Stimulated activated CD8-positive, alpha-beta memory T cell treated with anti-CD3 and anti-CD28 coated beads, Interleukin-12 subunit alpha, Interleukin-12 subunit beta, amount 100 ng/mL, for 1 hour (primary cell): ENCODE measurements at places on chromosomes 6 and 20.

GRCh38 chr6:55678330-55679224, 99.6 kb upstream of the HMGCLL1 start:
- no peak for DNase-seq

DNA sequence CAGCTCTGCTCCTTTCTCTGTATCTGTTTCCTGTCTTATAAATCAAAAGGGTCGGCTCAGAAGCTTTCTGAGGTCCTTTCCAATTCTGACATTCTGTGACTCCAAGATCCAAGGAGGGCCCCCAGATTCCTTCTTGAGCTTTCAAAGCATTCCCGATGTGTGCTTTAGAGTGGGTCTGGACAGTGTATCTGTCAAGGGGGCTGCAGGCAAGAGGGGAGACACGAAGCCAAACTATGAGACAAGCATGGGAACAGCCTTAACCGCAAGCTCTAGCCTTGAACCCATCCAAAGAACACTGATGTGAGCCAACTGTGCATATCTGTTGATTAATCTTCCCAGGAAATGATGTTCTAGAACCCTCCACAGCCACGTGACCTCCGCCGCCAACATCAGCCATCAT, 73.8 kb downstream of the TSHZ2 start:
- no peak for DNase-seq

- no peak for DNase-seq
Observed at GRCh38 chr6:18215436-18215835, 48.9 kb downstream of the DEK start.

DNA sequence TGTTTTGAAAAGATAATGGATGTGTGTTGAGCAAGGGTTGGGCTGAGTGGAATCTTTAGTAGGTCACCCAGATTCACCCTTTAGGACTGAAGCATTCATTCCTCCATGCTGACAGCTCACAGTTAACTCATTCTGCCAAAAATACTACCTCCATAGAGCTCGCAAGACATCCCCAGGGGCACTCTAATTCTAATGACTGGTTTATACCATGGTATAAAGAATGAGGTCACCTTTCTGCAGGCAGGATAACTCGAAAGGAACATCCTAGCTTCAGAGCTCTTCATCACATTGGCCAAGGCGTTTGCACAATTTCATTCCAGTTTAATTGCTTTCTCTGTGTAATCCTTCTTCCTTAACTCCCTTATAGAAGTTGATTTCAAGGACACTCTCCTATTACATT, 1257.2 kb upstream of the EYS start:
- no peak for DNase-seq

DNA sequence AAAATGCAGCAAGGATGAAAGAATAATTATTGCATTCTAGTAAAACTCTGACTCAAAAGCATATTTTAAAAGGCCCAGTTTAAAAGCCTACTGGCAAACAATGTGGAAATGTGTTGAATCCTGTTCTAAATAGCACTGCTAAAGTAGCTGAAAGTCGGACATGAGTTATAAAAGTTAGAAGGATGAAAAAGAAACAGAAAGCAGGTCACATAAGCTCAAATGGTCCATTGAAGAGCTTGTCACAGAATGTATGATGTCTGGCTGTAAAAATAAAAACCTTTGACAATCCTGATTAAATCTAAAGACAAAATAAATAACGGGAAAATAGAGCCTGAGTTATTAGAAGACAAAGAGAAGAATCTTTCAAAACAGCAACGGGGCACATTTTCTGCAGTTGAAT, 218.6 kb upstream of the UFL1 start:
- DNase-seq, result no peak

GRCh38 chr6:113481910-113482309, 375.2 kb upstream of the MARCKS start:
- DNase-seq, result no peak

DNA sequence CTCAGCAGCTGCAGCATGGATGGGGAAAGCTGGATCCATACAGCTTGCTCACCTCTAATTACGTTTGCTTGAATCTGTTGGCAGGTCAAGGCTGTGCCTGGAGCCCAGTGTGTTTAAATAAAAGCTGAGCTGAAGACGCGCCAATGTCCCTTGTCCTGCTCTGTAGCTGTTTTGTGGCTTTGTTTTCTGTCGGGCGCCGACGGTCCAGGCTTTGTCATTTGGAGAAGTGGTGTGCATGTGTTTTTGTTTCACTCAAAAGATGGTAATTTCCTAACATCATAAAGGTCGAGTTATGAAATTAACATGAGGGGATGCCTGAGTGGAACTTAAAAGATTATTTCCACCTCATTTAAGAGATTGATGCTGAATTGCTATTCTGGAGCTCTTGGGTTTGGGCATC, 107.6 kb downstream of the SLC24A3 start:
- DNase-seq, result no peak

GRCh38 chr6:11229655-11230046, 2.8 kb downstream of the NEDD9 start:
- DNase-seq, result no peak

GRCh38 chr6:72371473-72371872, 250.4 kb upstream of the KCNQ5 start:
- no peak for DNase-seq

- DNase-seq, result no peak
Observed at GRCh38 chr20:38304845-38305447, 990 bp downstream of the BPI start.

- no peak for DNase-seq
Observed at GRCh38 chr20:53223626-53224172, 251.5 kb downstream of the TSHZ2 start.

- DNase-seq, result no peak
Observed at GRCh38 chr6:148398678-148399077, 56.0 kb downstream of the SASH1 start.

GRCh38 chr6:43929511-43929910, 159.5 kb downstream of the VEGFA start:
- no peak for DNase-seq

GRCh38 chr6:142855893-142856623, 88.9 kb downstream of the HIVEP2 start:
- DNase-seq, result no peak

DNA sequence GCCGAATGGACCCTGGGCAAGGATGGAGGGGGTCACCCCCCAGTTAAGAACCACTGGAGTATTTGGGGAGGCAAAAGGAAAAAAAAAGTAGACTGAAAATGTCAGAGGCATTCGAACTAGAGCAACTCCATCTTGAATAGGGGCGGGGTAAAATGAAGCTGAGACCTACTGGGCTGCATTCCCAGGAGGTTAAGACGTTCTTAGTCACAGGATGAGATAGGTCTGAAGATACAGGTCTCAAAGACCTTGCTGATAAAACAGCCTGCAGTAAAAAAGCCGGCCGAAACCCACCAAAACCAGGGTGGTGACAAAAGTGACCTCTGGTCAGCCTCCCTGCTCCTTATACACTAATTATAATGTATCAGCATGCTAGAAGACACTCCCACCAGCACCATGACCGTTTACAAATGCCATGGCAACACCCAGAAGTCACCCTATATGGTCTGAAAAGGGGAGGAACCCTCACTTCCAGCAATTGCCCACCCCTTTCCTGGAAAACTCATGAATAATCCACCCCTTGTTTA, 70.4 kb upstream of the KCNG1 start:
- DNase-seq, result no peak

GRCh38 chr6:34278833-34279232, 30.0 kb upstream of the SMIM29 start:
- no peak for DNase-seq

GRCh38 chr20:53569606-53570307, 23.9 kb downstream of the ZNF217 start:
- DNase-seq, result no peak

DNA sequence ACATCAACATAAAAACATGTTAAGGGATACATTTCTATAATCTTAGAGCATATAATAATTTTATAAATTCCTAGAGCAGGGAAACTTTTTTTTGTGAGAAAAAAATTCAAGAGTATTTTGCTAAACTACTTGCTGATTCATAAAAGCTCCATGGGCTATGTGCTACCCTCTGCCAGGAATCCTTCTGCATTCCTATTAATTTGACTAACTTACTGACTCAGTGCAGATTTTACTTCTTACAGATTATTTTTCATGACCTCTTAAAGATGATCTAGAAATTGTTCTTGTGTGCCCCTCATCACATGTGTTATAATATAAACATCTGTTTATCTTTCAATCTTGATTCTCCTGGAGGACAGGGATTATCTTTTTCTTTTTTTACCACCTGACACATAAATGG, 5.7 kb downstream of the VTA1 start:
- no peak for DNase-seq

DNA sequence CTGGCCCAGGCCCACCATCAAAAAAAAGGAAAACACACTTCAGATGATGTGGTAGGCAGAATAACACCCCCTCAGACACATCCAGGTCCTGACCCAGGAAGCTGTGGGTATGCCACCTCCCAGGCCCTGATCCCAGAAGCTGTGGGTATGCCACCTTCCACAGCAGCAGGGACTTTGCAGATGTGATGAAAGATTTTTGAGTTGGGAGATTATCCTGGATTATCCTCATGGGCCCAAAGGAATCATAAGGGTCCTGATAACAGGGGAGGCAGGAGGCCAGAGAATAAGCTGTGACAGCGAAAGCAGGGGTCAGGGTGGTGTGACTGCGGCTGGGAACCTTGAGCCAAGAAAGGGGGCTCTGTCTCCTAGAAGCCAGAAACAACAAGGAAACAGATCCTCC, 55.0 kb downstream of the BMP7 start:
- DNase-seq, result no peak

- DNase-seq, result no peak
Observed at GRCh38 chr6:127864701-127865100, 36.2 kb downstream of the THEMIS start.

- no peak for DNase-seq
Observed at GRCh38 chr20:58486207-58486606, 29.0 kb downstream of the APCDD1L start.

- no peak for DNase-seq
Observed at GRCh38 chr6:134376785-134377184, 58.9 kb upstream of the SGK1 start.

- DNase-seq, result no peak
Observed at GRCh38 chr6:15513131-15513771, 149.6 kb downstream of the DTNBP1 start.

- DNase-seq, result no peak
Observed at GRCh38 chr20:48891235-48892048, 30.1 kb upstream of the ARFGEF2 start.

DNA sequence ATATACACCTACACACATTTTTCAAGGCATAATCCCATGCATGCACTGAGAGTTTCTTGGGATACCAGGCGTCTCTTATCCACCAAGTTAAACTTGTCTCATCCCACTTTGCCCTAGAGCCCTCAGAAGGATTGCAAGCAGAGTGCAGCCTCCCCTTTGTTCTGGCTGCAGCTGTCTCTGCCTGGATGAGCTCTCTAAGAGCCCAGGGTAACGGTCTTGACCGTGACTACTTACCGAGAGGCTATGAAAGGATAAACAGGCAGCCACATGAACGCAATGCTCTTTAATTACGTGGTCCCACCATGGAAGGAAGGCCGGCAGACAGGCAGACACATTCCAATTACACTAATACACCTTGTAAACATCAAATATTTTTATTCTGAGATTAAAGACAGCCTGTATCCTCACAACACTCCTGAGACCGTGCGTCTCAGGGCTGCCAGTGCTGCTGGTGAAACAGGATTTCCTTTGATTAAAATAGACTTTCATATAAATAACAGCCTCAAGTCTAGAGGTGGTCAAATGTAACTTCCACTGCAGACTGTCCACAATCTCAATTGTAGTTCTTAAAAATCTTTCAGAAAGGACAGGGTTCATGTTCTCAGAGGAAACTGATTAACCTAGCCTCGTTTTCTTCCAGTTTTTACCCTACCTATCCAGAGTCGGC, 210.0 kb upstream of the PRDM1 start:
- no peak for DNase-seq

DNA sequence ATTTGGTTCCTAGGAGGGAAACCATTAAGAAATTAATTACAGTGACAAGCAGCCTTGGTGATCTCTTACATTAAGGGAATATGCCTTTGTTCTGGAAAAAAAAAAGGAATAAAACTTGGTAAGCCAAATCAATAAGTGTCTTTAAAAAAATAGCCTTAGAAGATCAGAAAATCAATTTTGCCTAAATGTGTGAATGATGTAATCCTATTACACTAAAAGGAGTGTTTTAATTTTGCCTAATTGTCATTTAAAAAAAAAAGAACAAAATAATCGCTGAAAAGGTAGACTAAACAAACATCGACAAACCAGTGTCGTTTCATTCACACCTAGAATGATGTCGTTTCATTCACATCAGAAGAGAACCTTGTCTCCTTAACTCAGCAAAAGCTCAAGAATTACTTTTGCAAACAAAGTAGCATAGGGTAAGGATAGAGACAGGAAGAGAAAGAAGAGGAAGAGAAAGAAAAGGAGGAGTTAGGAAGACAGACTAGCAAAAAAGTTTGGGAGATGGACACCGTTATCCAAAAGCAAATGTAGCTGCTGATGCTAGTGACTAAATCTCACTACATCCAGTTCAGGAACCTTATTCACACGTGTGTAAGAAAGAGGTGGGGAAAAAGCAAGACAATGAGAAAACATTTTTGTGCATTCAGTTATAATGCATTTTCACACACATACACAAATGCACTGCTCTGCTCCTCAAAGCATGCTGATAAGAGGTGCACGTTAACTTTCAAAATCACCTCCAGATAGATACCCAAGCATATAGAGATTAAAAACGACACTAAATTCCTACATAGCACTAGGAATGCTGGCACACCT, 60.6 kb downstream of the HIVEP2 start:
- DNase-seq, result no peak

GRCh38 chr6:33118525-33119123, 42.8 kb downstream of the HLA-DPB1 start:
- DNase-seq, result no peak

DNA sequence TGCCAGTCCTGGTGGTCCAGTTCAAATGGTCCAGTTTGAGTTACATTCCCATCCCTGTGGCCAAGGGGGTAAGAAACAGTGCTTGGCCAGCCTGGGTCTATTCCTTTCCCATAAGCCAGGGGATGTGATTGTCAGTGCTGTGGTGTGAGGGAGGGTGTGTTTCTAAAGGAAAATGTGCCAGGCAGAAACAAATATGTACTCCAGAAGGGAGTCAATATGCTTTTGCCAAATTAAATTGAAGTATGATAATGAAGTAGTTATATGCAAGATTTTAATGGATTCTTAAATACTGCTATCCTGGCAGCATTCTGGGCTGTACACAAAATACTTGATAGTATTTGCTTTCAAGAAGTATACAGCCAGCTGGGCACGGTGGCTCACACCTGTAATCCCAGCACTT, 16.6 kb upstream of the PAQR8 start:
- DNase-seq, result no peak

DNA sequence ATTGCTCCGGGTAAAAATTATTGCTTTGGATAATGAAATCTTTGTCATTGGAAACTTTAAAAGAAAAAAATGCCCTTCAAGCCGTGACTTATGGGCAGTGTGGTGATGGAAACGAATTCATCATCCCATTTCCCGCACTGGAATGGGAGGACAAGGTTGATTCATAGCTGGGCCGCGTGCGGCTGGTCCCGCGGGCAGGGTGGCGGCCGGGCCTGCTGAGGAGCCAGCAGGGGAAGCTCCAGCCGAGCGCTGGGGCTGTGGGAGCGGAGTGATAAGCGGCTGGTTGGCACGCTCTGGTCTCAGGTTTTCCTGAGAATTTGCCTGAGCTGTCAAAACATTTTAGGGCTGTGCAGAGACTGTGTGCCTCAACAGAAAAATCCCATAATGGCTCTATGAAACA, 351.7 kb downstream of the CDC5L start:
- DNase-seq, result no peak

GRCh38 chr6:15551262-15551661, 111.6 kb downstream of the DTNBP1 start:
- no peak for DNase-seq

- DNase-seq, result no peak
Observed at GRCh38 chr6:39614393-39614950, 110.7 kb downstream of the KIF6 start.

- no peak for DNase-seq
Observed at GRCh38 chr6:132961122-132961521, 146.8 kb downstream of the RPS12 start.
